ENCODE measurements at places on chromosomes 13 and 19.

GRCh38 chr13:60612593-60612992, 215.6 kb downstream of the TDRD3 start:
- no peak for DNase-seq

DNA sequence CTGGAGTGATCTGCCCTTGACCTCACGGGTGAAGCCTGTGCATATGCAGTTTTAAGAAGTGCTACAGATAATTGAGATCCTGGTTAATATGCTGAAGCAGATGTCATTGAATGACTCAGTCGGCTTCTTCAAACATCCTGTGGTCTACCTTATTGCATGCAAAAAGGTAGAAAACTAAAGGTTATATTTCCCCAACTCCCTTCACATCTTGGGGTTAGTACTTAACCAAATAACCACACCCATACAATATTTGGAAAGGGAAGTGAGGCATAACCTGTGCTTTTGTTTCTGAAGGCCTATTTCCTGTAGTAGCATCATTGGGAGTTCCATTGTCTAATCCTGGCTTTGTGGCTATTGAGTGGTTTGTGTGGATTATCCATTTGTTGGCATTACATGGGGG, 58.3 kb downstream of the RAP2A start:
- DNase-seq = no peak

- no peak for DNase-seq
Measured at GRCh38 chr13:113747291-113747833, 11.7 kb upstream of the TMEM255B start.

- no peak for DNase-seq
Measured at GRCh38 chr13:108402850-108403249, 133.3 kb downstream of the TNFSF13B start.

DNA sequence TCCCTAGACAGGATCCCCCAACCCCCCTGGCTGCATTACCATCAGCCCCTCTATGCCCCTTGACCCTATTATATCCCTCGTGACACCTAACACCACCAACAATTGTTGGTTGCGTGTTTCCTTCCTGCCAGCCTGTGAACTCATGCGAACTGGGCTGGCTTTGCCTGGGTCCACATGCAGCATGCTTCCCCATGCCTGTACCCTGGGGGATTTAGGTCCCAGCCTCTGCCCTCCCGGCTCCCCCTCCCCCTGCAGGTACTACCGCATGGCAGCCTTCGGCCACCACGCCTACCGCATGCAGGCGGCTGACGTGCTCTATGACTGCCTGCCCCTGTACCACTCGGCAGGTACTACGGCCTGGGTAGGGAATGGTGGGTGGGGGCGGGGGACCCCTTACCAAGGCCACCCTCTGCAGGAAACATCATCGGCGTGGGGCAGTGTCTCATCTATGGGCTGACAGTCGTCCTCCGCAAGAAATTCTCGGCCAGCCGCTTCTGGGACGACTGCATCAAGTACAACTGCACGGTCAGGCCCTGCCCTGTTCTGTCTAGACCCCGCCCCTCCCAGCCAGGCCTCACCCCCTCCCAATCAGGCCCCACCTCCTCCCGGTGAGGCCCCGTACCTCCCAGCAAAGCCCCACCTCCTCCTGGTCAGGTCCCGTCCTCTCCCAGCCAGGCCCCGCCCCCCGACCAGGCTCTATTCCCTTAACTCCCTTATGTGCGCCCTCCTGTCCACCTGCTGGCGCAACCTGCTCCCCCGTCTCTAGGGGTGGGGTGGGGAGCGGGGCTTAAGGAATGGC, 18.5 kb downstream of the SLC27A1 start:
- peak; percentile 80 for DNase-seq

GRCh38 chr13:43357564-43357963, 334.2 kb downstream of the DNAJC15 start:
- no peak for DNase-seq

DNA sequence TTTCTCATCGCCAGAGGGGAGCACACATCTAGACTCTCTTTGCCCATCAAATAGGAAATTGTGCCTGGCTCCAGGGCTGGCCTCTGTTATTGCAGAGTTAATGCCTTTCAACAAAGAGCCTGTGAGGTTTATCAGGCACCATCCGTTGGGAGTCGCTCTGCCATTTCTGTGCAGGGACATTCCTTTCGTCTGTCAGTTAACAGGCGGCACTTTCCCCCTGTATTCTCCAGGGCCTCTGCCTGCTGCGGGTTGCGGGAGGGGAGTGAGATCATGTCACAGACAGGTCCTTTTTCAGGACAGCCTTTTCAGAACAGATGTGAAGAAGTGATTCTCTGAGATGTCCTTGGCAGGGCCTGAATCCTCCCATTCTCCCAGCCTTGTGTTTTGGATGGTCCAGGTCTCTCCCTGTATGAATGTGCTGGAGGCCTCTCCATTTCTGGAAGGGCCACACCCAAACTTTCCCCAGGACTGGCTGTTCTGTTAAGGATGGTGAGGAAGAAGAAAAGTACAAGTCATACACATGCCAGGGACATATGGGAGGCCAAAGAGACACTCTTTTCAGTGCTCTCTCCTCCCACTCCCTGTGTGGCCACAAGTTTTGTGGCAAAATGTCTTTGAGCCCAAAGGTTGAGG, 14.9 kb downstream of the SERP2 start:
- no peak for DNase-seq

DNA sequence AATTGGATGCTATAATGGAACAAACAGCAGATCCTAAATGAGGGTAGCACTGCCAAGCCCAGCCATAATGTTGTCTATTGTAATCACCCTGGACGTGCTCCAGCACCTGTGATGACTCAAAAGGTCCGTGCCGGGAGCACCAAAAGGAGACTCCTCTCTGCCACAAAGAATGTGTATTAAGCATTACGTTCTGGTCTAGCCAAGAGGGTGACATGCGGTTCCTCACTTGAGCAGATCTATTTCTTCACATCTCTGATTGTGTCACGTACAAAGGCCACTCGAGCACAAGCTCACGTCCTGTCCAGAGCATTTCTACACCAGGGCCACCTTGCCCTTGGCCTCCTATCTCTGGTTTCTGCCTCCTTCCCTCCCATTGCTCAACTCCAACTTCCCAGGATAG, 219.9 kb upstream of the IRS2 start:
- no peak for DNase-seq

- DNase-seq = no peak
Measured at GRCh38 chr13:108700422-108701170, 71.2 kb downstream of the MYO16 start.

DNA sequence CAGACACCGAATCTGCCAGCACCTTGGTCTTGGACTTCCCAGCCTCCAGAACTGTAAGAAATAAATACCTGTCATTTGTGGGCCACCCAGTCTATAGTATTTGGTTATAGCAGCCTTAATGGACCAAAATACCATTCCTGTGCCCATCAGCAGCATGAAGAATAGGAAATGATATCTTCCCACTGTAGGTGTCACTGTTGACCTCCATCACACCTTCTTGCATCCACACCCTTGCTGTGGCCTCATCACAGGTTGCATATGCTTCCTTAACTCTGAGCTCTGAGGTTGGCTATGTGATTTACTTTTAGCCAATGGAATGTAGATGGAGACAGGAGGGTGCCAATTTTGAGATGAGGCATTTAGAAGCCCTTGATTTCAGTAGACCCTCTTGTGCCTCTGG, 242.0 kb upstream of the TSHZ3 start:
- DNase-seq = peak; percentile 5

GRCh38 chr19:7848779-7849457, 18.9 kb downstream of the EVI5L start:
- DNase-seq = no peak

GRCh38 chr13:41710771-41711170, 250.1 kb downstream of the VWA8 start:
- no peak for DNase-seq

DNA sequence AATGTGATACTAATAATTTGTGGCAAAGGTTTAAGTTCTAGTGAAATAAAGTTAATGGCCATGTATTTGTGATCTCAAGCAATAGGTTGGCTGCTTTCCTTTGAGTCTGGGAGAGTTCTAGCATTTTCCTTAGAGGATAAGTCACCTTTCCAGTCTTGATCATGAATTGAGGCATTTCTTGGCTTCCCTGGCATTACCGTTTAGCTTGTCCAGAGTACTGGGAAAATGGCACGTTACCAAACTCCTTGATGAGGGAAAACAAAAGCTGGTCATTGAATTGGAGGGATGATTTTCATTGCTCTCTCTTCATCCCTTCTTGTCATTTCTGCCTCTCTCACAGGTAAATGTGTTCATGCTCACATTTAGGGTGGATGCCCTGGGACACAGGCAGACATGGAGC, 34.0 kb upstream of the SPRY2 start:
- no peak for DNase-seq

- no peak for DNase-seq
Measured at GRCh38 chr13:30044932-30045331, 194.5 kb upstream of the UBL3 start.

DNA sequence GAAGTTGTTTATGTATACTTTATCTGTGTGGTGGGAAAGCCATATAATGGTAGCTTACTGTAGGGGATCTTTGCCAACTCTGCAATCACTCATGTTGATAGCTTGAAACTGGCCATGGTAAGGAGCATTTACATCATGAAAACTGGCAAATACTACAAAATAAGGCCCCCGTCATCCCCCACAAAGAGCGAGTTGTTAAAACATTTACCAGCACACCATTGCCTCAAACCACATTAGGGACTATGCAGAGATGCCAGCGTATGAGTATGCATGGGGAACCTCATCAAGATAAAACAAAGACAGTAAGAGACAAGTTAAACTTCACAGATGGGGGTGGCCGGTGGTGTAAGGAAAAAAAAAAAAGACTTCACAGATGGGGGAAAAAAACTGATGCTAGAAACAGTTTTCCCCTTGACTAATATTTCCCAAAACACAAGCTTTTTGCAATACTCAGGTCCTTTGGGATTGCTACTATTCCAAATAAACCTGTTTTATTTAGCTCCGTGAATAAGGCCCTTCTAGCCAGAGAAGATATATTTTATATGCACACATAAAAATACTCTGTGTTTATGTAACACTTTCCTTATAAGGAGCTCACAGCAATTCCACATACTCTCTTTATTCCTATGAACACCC, 70.6 kb upstream of the SERP2 start:
- no peak for DNase-seq

GRCh38 chr19:12967907-12968306, 1.5 kb upstream of the DAND5 start:
- DNase-seq = no peak

- DNase-seq = no peak
Measured at GRCh38 chr19:41421314-41421713, 5.9 kb downstream of the B3GNT8 start.

- DNase-seq = no peak
Measured at GRCh38 chr19:38665950-38666662, 18.7 kb downstream of the ACTN4 start.

- no peak for DNase-seq
Measured at GRCh38 chr19:39515551-39516191, 732 bp downstream of the SELENOV start.

GRCh38 chr19:54287456-54287855, 6.5 kb upstream of the LILRB2 start:
- no peak for DNase-seq

- no peak for DNase-seq
Measured at GRCh38 chr19:5042556-5042955, 73.6 kb downstream of the KDM4B start.

DNA sequence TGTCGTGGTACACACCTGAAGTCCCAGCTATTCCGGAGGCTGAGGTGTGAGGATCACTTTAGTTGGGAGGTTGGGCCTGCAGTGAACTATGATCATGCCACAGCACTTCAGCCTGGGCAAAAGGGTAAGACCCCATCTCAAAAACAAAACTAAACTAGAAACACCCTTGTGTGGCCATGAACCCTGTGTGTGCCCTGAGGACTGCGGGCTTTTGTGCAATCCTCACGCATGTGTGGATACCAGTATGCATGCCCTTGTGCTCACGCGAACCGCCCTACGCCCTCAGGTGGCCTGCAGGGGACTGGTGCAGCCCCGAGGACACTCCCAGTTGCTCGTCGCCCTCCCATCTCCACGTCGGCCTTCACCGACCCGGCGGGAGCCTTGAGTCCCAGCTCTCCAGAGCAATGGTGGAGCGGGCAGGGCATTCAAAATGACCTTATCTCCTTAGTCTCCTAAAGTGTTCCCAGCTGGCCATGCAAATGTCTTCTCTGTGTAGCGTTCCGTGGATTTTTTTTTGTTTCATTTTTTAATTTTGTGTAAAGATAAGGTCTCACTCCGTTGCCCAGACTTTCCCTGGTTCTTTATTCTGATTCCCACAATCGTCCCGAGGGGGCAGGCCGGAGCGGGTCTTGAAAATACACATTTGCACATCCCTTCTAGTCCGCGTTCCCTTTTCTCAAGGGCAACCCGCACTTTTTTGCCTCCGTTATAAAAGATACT, 868 bp upstream of the EGLN2 start:
- peak; percentile 85 for DNase-seq

DNA sequence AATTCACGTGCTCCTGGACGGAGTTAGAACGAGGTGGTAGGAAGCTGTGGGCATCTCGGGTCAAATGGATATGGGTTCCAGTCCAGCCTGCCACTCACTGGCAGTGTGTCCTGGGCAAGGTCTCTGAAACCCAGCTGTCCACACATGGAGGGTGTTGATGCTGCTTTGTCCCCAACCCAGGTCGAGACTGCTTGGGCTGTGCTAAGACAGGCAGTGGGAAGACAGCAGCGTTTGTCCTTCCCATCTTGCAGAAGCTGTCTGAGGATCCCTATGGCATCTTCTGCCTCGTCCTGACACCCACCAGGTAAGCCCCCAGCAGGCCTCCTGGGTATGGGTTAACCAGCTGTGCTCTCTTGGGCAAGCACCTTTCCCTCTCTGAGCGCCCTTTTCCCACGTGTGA, 885 bp downstream of the DDX49 start:
- DNase-seq = no peak

- DNase-seq = peak; percentile 95
Measured at GRCh38 chr19:16368385-16369305, 44.0 kb downstream of the KLF2 start.

GRCh38 chr13:104766319-104766718, 1700.1 kb upstream of the SLC10A2 start:
- no peak for DNase-seq

GRCh38 chr19:46776927-46777911, 11.2 kb downstream of the SLC1A5 start:
- DNase-seq = no peak

- DNase-seq = no peak
Measured at GRCh38 chr13:100203696-100204367, 114.9 kb downstream of the PCCA start.

GRCh38 chr13:99264051-99264450, 5.9 kb upstream of the GPR18 start:
- DNase-seq = peak; percentile 34

- no peak for DNase-seq
Measured at GRCh38 chr19:56687031-56687430, 15.5 kb upstream of the ZNF835 start.

GRCh38 chr19:50328224-50328872, 829 bp downstream of the KCNC3 start:
- no peak for DNase-seq

GRCh38 chr13:106499896-106500295, 35.6 kb downstream of the EFNB2 start:
- no peak for DNase-seq

GRCh38 chr13:28423010-28423409, 71.9 kb downstream of the FLT1 start:
- DNase-seq = peak; percentile 26
